ENCODE measurements at places on chromosomes 6 and 20.
A peak's percentile ranks its signal among the peaks of the same experiment; 100 is the strongest.

GRCh38 chr6:131038597-131039344 lies 24.3 kb downstream of the EPB41L2 start:
- DNase-seq: peak; percentile 51

- DNase-seq: no peak
These were observed 75.0 kb downstream of the NOL4L start for GRCh38 chr20:32510120-32510600.

DNA sequence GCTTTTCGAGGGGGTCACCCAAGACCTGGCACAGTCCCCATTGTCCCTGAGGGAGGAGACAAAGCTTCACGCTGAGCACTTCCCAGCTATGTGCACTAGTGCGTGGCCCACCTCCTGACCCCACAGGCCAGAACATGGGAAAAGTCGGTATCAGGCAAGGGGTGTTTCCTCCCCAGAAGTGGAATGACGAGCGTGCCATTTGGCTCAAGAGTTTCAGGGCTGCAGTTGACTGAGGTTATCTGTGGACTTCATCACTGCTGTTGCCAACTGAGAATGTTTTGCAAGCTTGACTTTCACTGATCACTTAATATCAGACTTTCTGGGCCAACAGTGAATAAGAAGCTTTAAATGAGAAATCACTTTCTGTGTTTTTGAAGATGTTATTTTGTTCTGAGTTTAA lies 137.0 kb upstream of the AFDN start:
- no peak for DNase-seq

GRCh38 chr6:33276581-33276863 lies 401 bp upstream of the B3GALT4 start:
- no peak for DNase-seq

- no peak for DNase-seq
These were observed 637 bp downstream of the ABHD12 start for GRCh38 chr20:25389858-25390537.

GRCh38 chr6:90106449-90106848 lies 190.2 kb downstream of the BACH2 start:
- no peak for DNase-seq

DNA sequence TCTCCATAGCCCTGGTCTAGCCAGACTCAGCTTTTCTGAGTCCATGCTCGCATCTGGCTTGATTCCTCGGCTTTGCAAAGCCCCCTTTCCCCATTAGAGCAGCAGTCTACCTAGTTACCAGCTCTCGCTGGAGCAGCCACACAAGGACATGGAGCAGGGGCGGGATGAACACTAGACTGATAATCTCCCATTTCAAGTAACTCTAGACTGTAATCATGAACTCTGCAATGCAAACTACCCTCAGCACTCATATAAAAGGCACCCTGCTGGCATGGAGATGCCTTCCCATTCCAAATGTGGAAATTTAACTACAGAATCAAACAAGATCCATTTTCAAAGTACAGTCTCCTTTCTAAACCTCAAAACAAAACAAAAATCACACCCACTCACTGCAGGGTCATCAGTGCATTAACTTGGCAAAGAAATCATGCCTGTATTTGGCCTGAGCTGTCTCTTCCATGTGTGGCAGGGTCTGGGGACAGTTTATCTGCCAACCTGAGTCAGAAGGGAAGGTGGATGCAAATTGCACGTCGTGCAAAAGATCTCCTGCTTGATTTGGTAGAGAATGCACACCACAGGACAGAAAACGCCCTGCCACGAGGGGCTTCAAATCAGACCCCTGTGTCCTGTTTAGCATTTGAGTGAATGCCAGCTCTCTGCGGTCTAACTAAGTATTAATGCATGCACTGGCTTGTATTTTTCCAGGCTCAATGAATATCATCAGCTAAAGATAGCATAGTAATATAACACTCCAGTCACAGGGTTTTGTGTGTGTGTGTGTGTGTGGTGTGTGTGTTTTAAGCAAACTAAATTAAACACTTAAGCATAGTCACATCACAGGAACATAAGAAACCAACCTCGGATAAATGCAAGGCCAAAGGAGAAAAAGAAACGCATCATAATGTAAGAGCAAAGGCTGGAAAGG lies 85.3 kb downstream of the MYLK4 start:
- DNase-seq: no peak

DNA sequence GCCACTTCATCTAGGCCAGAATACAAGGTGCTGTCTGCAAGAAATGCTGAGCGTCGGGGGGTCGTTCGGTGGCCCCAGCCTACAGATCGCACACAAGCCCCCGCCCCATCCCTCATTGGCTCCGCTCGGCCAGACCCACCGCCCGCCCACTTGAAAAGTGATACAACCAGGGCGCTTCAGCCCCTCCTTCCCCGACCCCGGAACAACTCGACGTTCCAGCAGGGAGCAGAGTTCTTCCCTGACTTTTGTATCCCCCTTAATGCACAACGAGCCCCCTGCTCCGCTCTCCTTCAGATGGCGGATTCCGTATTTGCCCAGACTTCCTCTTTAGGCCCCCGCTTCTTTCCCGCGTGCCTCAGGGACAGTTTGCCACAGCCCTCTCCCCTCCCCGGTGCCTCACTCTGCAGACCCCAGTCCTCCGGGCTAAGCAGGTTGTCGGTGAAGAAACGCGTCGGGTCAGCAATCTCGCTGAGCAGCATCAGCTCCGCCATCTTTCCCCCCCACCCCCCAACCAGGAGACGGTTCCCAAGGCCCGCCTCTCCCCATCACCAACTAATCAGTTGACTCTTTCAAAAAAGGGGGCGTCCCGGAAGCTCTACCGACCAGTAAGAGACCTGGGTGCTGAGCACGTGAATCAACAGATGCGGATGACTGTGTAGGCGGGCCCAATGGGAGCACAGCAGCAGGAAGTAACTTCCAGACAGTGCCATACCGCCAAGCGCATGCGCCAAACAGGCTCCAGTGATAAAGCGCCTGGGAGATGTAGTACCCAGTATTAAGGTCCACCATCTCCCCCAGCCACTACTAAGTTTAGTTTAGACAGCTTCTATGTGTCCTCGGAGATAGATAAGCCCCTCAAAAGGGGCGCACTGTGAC lies at the start of gene ATF6B:
TSS of gene ATF6B (minus strand) at position 530 of the 876 bp plus-strand sequence. CDS start at position 491, 39 bp downstream.
- peak; percentile 100 for DNase-seq

GRCh38 chr6:125828476-125829039 lies 37.8 kb downstream of the NCOA7 start:
- no peak for DNase-seq

GRCh38 chr6:113530769-113531168 lies 326.4 kb upstream of the MARCKS start:
- peak; percentile 57 for DNase-seq

Data from fibroblast of villous mesenchyme (primary cell).